ENCODE measurements at places on chromosomes 16 and 17. TPM values are rescaled to one million over a fixed set of nuclear protein-coding genes. Genes with fewer than 3 reads are reported as not detected.

Gene CPNE7
- 34.2 TPM for total RNA-seq

Gene ABCC1
- total RNA-seq = 28.6 TPM

Gene IGFBP4
- total RNA-seq = 119 TPM

Gene CCL11
- not detected for total RNA-seq

Gene ARHGDIG
- not detected for total RNA-seq

Gene TBC1D3K
- not detected for total RNA-seq

Gene OTOP2
- not detected for total RNA-seq

Gene CA7
- not detected for total RNA-seq

Gene MRPS34
- total RNA-seq = 155 TPM

Gene CDH15
- total RNA-seq = 0.30 TPM

Gene APOBR
- not detected for total RNA-seq

Gene C16orf46
- 1.6 TPM for total RNA-seq
